ENCODE measurements at places on chromosomes 2 and 18. TPM values are rescaled to one million over a fixed set of nuclear protein-coding genes. Genes with fewer than 3 reads are reported as not detected.
A peak's percentile ranks its signal among the peaks of the same experiment; 100 is the strongest.

SERPINB13 gene
- total RNA-seq: not detected

GAD1 gene
- 3.0 TPM for total RNA-seq

ZSWIM2 gene
- total RNA-seq: not detected

SIX3 gene
- total RNA-seq: not detected

- no peak for DNase-seq
These were observed 517.6 kb downstream of the TXNL1 start for GRCh38 chr18:56120782-56121181.

DNA sequence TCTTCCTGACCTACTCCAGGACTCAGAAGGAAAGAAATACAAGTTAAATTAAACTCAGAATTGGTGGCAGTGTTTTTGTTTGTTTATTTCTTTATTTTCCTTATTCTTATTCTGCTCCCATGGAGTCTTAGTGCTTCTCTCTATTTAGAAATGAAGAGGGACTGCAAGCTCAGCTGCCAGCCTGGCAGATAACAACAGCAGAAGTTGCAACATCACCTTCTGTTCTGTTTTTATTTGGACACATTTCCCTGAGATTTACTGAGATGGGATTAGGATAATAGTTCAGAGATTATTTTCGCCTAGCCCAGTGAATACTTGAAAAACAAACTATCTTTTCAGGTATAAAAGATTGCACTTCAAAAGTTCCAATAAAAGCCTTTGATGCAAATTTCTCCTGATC is 70.4 kb upstream of the DTNA start:
- no peak for DNase-seq

DNA sequence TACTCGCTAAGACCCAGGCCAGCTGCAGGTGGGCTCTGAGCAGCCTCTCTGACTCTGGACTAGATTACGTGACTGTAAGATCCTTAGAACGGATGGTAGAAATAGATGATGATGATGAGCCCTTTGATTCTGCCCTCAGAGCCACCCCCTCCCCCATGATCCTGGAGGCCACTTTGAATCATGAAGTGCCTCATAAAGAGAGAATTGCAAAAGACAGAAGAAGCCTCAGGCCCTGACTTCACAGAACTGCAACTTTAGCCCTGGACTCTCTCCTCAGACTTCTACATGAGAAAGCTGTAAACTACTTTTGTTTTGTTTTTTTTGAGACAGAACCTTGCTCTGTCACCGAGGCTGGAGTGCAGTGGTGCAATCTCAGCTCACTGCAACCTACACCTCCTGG is 15.4 kb upstream of the TET3 start:
- no peak for DNase-seq

DNA sequence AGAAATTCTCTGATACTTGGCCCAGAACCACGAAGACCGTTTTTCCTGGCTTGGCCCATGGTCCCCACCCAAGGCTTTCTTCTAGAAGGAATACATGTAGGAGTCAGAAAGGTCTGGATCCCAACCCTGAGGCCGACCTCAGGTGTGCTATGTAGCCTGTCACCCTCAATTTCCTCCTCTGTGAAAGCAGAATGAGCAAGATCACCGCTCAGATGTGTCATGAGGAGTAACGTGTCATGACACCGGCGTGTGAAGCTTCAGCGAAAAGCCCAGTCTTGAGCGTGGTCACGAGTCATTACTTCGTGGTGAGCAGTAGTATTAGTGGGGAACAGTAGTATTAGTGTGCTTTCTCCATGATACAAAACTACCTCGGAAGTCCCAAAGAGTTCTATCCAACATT is 103.4 kb downstream of the ALPK2 start:
- DNase-seq: peak; percentile 87

Measured in M059J (cell line).